ENCODE measurements at places on chromosomes 16 and 17.

DNA sequence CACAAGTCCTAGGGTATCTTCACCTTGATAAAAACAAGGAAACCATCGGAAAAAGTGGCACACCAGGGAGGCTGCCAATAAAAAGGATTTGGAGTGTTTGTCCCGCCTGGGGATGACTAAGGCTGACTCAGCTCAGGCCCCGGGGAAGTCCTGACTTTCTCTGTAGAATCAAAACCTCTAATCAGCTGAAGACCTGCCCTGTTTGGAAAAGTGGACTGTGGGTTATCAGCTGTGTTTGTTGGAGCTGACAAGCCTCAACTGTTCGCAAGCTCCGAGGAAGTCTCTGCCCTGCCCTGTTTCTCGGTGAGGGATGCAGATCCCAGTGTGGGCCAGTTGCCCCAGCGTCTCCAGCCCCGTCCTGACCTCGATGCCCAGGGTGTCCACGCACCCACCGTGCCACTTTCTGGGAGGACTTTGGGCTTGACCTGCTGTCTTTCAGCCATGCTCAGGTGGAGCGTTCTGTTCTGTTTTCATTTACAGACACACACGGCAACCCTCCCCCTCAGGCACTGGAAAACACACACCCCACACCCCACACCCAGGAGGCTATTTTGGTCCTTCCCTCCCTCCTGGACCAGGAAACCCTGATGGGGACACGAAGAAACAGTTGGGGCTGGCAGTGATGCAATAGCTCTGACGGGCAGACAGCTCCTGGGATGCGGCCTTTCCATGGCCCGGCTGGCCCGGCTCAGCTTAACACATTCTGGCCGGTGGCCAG, 27.6 kb upstream of the PITPNA start:
- peak; percentile 99 for DNase-seq

- no peak for DNase-seq
Measured at GRCh38 chr17:51427323-51427811, 167.0 kb downstream of the UTP18 start.

DNA sequence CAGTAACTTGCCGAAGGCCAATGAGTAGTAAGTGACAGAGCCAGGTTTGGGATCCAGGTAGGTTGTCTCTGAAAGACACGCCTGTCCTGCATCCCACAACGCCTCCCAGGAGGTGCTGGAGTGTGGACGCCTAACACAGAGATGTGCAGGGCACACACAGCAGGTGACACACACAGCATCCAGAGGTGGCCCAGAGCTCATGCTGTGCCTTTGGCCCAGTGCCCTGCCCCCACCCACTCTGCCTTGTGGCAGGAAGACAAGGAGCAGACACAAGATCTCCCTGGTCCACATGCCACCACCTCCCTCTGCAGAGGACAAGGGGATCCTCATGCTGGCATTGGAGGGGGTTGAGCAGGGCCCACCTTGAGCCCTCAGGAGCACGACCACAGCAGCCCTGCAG, 14.7 kb upstream of the STH start:
- DNase-seq: no peak

DNA sequence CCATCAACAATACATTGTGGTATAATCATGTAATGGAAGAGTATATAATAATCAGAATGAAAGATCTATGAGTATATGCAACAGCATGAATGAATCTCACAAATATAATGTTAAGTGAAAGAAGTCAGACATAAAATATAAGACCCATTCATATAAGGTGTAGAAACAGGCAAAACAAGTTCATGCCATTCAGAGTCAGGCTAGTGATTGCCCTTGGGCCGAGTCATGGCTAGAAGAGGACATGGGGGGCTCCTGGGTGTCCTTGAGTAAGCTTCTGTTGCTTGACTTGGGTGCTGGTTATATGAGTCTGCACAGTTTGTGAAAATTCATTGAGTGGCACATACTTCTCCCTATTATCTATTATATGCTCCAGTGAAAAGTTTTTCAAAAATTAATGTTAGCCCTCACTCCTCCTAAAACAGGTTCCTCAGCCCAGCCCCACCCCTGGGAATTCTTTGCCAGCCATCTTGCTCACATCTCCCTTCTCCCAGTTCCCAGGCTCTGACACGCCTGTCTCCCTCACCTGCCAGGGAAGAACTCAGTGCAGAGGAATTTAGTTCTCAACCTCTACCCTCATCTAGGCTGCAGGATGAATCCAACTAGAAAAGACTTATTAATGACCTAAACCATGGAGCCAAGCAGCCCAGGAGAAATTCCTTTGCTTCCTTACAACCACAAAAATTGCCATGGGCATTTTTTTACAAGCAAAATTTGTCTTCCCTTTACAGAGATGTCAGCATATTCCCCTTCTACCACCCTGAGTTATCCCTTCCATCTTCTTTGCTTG, 52.4 kb upstream of the NFAT5 start:
- DNase-seq: no peak

- DNase-seq: no peak
Measured at GRCh38 chr17:40068129-40068581, 5.4 kb downstream of the THRA start.

GRCh38 chr16:89142474-89143195, 28.9 kb upstream of the CDH15 start:
- DNase-seq: no peak

DNA sequence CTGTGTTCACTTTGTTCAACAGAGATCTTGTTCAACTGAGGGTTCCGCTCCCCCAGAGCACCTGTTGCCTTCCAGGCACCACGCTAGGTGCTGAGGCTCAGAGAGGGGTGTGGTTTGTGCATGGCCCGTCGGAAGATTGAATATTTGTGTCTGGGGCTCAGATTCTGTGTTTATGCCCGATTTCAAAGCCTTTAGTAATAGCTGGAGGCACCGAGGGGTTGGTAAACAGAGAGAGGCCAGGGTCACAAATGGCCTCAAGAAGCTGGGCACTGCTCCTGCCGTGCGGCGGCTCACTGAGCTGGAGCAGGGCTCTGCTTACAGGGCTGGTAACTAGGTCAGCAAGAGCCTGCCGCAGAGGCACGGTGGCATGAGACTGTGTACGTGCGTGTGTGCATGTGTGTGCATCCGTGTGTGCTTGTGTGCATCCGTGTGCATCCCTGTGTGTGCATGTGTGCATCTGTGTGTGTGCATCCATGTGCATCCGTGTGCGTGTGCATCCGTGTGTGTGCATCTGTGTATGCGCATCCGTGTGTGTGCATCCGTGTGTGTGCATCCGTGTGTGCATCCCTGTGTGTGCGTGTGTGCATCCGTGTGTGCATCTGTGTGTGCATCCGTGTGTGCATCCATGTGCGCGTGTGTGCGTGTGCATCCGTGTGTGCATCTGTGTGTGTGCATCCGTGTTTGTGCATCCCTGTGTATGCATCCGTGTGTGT, 5.4 kb downstream of the ITGAE start:
- no peak for DNase-seq

GRCh38 chr16:24255456-24256371, at the start of gene CACNG3:
Gene CACNG3 (plus strand): TSS chr16:24256335. CDS start chr16:24256755, 420 bp downstream.
- DNase-seq: peak; percentile 10

- no peak for DNase-seq
Measured at GRCh38 chr16:85838381-85838780, 38.9 kb downstream of the COX4I1 start.

GRCh38 chr16:50988441-50988840, 162.6 kb downstream of the SALL1 start:
- no peak for DNase-seq

DNA sequence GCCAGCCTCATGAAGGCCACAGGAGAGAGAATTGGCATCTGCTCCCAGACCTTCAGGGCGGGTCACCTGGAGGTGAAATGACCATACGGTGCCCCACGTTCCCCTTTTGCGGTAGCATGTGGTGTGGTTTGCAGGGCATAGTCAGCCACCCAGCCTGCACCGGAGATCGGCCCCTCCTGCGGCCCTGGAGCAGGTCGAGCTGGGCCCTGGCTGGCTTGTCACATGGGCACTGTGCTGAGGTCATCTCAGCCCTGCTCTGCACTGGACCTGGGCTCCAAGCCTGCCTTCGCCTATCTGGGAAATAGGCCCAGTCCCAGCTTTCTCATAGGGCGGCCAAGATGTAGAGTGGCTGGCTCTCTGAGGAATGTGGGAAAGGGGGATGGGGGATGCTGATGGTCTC, 16.2 kb downstream of the GSE1 start:
- no peak for DNase-seq

- DNase-seq: no peak
Measured at GRCh38 chr16:18827890-18828289, 26.5 kb upstream of the ARL6IP1 start.

GRCh38 chr17:17900615-17901520, 64.1 kb upstream of the SREBF1 start:
- DNase-seq: peak; percentile 85

DNA sequence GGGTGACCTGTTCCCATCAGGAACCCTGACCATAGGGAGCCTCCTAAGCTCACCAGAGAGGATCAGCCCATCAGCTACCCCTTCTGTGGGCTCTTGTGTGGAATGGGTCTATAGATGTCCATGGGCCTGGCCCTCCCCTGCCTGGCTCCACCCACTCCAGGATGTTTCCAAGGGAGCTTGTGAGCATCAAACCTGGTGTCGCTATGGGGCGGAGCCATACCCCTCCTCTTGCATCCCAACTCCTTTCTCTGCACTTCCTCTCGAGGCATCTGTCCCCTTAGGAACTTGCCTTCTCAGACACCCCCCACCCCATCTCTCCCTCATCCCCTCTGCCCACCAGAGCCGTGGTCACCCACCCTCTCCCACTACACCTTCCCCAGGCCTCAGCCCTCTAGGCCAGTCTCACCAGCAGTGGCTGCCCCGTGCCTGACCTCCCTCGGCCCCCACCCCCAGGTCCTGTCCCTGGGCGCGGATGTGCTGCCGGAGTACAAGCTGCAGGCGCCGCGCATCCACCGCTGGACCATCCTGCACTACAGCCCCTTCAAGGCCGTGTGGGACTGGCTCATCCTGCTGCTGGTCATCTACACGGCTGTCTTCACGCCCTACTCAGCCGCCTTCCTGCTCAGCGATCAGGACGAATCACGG, 10.4 kb downstream of the KCNH6 start:
- DNase-seq: no peak

DNA sequence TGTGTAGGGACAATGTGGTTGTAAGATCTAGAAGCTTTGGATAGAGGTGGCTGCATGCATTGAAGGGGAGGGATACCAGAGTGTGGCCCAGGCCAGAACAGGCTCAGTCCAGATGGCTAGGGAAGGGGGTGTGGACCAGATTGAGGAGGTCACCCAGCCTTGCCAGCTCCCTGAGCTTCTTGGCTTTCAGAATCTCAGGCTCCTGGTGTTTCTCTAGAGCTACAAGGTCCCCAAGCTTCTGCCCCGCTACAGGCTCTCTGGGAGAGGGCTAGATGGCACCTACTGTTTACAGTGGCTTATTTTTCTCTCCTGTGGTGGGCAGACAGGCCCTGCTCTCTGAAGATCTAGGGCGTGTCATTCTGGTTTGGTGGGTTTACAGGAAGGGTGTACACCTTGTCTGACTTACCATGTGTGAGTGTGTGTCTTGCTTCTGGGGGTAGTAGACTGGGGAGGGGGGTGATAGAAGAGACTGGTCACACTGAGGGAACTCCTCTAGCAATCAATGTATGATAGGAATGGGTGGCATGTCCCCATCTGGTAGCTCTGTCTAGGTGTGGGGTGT, 1.1 kb downstream of the RARA start:
- no peak for DNase-seq

GRCh38 chr17:1362065-1362848, 37.8 kb downstream of the YWHAE start:
- no peak for DNase-seq

DNA sequence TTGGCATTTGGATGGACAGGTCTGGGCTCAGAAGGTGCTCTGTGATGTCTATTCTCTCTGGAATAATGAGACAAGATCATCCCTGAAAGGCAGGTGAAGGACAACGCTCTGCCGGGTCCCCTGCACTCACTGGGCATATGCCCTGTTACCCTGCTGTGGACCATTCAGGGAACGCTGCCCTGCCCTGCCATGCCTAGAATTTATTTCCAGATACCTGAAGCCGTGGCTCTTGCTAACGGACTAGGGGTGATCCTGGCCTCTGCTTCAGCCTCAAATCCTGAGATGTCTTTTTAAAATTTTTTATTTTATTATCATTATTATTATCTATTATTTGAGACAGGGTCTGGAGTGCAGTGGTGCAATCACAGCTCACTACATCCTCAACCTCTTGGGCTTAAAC, 3.9 kb downstream of the SLC5A11 start:
- DNase-seq: no peak

GRCh38 chr16:12724226-12724625, 79.5 kb downstream of the CPPED1 start:
- DNase-seq: no peak

DNA sequence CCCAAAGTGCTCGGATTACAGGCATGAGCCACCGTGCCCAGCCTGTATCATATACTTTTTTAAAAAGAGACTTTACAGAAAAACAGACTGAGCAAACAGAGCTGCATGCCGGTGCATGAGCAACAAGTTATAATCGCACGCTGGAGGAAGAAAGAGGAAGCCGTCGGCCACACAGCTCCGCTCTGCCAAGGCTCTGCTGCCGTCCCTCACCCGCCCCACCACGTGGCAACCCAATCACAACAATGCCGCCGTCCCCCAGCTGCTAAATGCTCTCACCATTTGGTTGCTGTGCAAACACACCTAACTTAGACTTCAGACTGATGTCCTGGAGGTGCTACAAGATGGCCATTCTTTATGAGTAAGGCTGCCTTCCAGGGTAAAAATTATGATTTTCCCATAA, 83.5 kb downstream of the ADCY9 start:
- no peak for DNase-seq

DNA sequence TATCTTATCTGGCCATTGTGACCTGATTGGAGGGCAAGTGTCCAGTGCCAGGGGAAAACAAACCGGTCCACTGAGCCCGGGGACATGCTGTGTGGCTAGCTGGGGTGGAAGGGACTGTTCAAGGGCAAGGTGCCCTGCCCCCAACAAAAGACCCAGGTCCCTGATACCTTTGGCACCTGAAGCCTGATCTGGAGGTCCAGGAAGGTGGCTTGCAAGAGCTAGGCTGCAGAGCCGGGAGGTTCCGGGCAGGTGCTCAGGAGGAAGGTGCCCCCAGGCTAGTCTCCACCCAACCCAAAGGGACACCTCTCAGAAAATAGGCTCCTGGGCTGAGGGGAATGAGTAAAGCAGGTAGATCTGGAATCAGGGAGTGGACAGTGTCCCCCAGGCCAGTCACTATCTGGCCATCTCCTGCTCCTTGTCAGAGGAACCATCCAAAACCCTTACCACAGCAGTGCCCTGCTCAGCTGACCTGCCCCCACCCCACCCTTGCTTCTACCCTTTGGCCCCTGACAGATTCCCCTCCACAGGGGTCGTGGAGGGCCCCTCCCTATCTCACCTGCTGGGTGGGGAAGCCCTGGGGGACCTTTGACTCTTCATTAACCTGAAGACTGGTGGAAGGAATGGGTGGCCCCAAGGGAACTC, 6.2 kb downstream of the NAT9 start:
- DNase-seq: no peak

GRCh38 chr17:81074875-81075274, 39.9 kb downstream of the BAIAP2 start:
- DNase-seq: no peak

Measured in A549 (cell line).